Activated naive CD4-positive, alpha-beta T cell treated with anti-CD3 and anti-CD28 coated beads, Interleukin-2, amount 50 U/mL, for 72 hours (primary cell): ENCODE measurements at places on chromosomes 4 and X.

GRCh38 chr4:62118558-62118957, 918.4 kb downstream of the ADGRL3 start:
- no peak for DNase-seq

DNA sequence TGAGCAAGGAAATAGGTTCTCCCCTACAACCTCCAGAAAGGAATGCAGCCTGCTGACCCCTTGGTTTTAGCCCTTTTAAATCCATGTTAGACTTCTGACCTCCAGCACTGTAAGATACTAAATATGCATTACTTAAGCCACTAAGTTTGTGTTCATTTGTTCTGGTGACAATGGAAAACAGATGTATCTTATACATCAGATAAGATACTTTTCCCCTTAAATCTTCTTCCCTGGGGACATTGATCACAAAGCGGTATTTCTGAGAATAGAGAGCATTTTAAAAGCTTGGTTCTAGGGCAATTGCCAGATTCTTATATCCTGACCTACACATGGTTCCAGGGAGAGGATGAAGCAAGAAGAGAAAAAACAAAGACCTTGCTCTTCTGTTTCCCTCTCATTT, 6.5 kb upstream of the TMEM184C start:
- no peak for DNase-seq

GRCh38 chr4:1593458-1593857, 90.7 kb downstream of the FAM53A start:
- DNase-seq, result no peak

DNA sequence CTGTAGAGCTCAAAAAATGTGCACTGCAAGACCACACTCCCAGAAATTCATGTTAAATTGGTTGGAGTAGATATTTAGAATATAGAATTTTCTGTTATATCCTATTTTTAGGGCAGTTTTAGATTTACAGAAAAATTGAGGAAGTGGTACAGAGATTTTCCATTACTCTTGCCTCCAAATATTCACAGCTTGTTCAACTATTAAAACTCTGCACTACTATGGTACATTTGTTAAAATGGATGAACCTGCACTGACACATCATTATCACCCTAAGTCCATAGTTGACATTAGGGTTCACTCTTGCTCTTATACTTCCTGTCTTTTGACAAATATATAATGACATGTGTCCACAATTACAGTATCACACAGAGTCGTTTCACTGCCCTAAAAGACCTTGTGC, 1724.5 kb downstream of the C4orf33 start:
- no peak for DNase-seq

- no peak for DNase-seq
Observed at GRCh38 chr4:24850674-24851073, 55.3 kb downstream of the SOD3 start.

DNA sequence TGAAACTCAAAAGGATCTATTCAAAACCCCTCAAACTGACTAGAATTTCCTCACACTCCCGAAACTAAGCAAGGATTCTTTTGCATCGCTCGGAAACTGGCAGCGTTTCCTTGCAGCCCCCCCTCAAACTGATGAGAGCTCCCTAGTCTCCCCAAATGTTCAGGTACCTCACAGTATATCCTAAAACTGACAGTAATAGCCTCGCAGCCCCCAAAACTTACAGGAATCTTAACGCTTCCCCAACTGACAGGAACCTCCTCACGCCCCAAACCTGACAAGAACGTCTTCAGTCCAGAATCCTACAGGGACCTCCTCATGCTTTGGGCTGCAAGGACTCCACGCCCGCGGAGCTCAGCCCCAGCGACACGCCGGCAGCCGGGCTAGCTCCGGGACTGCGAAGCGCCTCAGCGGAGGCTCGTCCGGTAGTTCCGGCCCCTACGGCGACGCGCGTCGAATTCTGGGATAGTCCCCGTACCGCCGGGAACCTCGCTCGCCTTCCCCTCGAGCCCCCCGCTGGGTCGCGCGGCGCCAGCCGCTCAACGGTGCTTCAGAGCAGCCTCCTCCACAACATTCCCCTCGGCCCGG, 640 bp downstream of the PHF8 start:
- DNase-seq, result peak; percentile 35
